ENCODE measurements at places on chromosomes 12 and 14. TPM values are rescaled to one million over a fixed set of nuclear protein-coding genes. Genes with fewer than 3 reads are reported as not detected.

OAS2 gene
- total RNA-seq: 2.3 TPM

ASPG gene
- not detected for total RNA-seq

DCN gene
- 586 TPM for total RNA-seq

TBC1D30 gene
- total RNA-seq: 0.26 TPM

DEPDC4 gene
- 1.2 TPM for total RNA-seq

GPX2 gene
- not detected for total RNA-seq

ZDHHC17 gene
- 140 TPM for total RNA-seq

BEST3 gene
- not detected for total RNA-seq

BICDL1 gene
- not detected for total RNA-seq

C14orf180 gene
- total RNA-seq: not detected

GLIPR1L1 gene
- not detected for total RNA-seq

All from fibroblast of lung (primary cell).